ENCODE measurements at places on chromosomes 12 and 14.

DNA sequence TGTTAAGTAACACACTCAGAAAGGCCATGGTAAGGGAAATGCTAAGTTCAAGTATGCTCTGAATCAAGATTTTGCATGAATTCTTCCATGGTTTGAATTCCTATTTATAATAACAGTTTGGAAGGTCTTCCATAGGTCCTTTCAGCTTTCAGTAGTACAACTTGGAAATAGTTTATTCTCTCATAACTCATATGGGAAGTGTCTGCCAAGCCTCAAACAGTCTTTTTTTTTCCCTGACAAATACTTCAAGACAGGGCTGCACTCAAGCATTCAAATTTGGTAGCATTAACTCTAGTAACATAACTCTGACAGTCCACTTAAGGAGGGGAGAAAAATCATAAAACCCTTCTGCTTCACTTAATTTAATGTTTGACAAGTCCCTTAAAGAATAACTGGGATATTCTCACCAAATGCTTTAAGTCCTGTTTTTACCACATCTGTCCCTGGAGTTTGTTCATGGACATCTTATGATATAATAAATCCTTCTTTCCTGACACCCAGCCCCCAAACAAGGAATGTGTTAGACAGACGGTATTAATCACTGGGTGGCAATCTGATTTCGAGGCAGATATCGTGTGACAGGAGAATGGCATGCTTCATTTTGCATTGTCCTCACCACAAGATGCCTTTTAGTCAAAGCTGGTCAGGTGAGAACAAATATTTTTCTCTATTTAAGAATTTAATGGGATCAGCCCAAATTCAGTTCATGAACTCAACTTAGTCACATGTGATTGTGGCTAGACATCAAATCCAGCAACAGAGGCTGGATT, 165.7 kb downstream of the BMP4 start:
- DNase-seq: no peak

DNA sequence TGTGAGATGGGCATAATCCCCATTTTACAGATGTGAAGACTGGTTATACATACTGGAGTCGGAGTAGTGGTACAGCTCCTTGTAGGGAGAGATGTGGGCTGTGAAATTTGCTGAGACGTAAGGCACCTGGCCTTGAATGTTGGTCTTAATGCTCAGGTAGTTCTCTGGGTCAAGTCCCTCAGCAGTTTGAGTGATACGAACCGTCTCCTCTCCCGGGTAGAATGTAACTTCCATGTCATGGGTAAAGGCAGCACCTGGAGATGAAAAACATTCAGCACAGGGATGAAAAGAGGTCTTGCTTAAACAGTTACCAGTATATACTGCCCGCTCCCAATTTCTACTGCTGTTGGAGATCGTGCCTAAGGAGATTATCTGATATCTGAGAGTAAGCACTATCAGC, 28.3 kb downstream of the NID2 start:
- DNase-seq: no peak

DNA sequence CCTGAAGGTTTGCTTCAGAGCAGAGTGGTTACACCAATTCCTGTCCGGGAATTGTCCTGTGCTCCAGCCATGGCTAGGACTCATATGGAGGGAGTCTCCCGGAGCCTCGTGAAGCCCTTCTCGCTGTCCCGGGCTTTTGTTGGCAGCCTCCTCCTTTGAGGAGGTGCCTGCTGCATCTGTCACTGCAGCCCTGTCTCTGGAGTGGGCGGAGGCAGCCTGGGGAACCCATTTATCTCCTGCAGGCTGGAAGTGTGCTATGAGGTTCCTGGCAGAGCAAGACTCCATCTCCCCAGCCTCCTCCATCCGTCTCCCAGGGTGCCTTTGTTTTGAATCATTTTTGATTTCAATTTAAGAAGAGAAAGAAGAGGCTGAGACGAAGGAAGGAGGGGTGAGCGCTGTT, 355.3 kb downstream of the GLT1D1 start:
- DNase-seq: no peak

DNA sequence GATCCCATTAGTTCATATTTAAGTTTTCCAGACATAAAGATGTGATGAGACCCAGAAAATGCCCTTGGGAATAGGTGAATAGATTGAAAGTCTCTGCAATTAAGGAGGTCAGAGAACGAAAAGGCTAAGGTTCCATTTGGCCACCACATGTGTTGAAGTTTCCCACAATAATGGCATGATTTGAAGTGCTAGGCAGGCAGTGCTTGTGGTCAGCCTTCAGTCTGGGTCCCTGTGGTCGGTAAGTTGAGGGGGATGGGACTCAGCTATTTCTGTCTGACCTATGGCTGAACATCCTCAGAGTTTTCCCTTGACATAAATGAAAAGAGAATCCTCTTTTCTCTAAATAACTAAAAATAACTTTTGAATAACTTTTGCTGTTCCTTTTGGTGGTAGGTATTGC, 92.4 kb downstream of the PELI2 start:
- DNase-seq: no peak

- no peak for DNase-seq
Measured at GRCh38 chr12:127273626-127274025, 993.3 kb upstream of the TMEM132C start.

- DNase-seq: no peak
Measured at GRCh38 chr14:36279306-36280190, 40.9 kb downstream of the MBIP start.

GRCh38 chr12:72273851-72274351, 1.7 kb downstream of the TRHDE start:
- no peak for DNase-seq

GRCh38 chr12:91868054-91868453, 277.6 kb downstream of the BTG1 start:
- no peak for DNase-seq

GRCh38 chr14:92134456-92134855, 12.7 kb downstream of the CPSF2 start:
- no peak for DNase-seq

DNA sequence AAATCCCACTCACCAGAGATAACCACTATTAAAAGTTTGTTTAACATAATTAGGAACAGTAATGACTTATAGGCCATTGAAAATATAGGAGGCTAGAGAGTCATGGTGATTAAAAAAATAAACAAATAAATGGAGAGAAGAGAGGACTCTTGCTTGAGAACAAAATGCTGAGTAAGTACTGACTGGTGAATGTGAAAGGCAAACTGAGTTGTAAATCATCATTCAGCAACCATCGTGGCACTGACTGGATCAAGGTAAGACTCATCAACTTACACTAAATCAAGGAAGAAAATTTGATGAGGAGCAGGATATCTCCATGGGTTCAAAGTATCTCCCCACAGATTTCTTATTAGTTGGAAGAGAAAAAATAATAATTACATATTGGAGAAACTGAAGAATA, 14.1 kb upstream of the YBX3 start:
- DNase-seq: no peak

- no peak for DNase-seq
Measured at GRCh38 chr12:65557438-65558181, 266.7 kb upstream of the HMGA2 start.

- DNase-seq: peak; percentile 50
Measured at GRCh38 chr12:49580572-49581535, 12.9 kb upstream of the MCRS1 start.

GRCh38 chr12:18476861-18477260, 215.5 kb downstream of the PIK3C2G start:
- no peak for DNase-seq

DNA sequence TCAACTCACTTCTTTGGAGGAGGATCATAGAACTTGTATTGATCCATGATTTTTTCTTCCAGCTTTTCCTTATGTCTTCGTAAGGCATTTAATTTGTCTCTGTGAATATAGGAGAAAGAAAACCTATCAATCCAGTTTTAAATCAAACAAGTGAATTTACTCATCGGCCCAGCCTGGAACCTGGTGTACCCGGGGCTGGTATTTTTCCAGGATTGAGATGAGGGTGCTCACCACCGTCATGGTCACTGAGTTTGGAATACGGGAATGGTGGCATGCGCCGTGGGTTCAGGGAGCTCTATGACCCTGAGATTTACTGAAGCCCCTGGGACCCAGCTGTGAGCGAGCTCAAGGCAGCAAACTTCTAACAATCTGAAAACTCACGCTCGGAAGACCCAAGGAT, 46.5 kb upstream of the GPR68 start:
- DNase-seq: no peak

DNA sequence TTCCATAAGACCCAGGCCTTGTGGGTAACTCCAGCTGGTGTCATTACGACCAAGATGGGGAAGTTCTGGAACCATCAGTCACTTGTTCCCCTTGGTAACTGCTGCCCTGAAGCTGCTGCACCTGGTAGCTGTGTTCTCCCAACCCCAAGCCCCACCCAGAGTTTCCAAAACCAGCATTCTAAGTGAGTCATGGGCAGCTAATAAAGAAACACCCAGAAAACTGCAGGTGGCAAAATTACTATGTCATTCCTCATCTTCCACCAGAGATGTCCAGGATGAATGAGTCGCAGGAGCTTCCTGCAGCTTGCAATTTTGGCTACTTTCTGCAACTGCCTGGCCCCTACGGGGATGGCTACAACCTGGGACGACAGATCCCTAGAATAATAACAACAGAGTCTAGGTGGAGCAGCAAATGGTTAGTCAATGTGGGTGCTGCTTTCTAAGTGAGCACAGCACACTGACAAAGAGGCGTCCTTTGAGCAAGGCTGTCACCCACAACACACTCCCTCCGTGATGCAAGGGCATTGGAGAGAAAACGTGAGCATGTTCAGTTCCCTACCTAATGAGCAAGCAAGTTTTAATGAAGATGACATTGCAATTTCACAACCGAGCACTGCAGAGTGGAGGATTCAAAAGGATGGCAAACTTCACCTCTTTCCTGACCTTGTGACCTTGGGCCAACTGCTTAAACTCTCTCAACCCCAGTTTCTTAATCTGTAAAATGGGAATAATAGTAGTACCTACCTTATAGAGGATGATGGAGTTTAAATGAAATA, 301.4 kb upstream of the NOS1 start:
- DNase-seq: no peak

GRCh38 chr12:111685322-111685810, 390 bp downstream of the BRAP start:
- DNase-seq: no peak
